HAP-1 (cell line): ENCODE measurements at places on chromosomes 5 and 9.

GRCh38 chr9:16386827-16387077, 483.7 kb downstream of the BNC2 start:
- no peak for DNase-seq

GRCh38 chr9:20187318-20187717, 398.5 kb upstream of the SLC24A2 start:
- DNase-seq: no peak

- no peak for DNase-seq
These were observed 109.4 kb upstream of the MVB12B start for GRCh38 chr9:126217250-126217653.

- peak; percentile 48 for DNase-seq
These were observed 113.3 kb upstream of the SHB start for GRCh38 chr9:38182321-38182720.

- DNase-seq: peak; percentile 28
These were observed 35.1 kb downstream of the ADRA1B start for GRCh38 chr5:159951387-159951786.

- peak; percentile 75 for DNase-seq
These were observed 138.4 kb downstream of the LHFPL2 start for GRCh38 chr5:78509884-78510769.

GRCh38 chr9:115106001-115106400, 12.0 kb downstream of the TNC start:
- DNase-seq: no peak

- DNase-seq: no peak
These were observed at the start of gene ZNF454 for GRCh38 chr5:178940569-178941360. ZNF454 (plus strand) TSS chr5:178941198; CDS start chr5:178942792, 1,594 bp downstream.

GRCh38 chr9:16987026-16987425, 116.6 kb upstream of the BNC2 start:
- DNase-seq: no peak

DNA sequence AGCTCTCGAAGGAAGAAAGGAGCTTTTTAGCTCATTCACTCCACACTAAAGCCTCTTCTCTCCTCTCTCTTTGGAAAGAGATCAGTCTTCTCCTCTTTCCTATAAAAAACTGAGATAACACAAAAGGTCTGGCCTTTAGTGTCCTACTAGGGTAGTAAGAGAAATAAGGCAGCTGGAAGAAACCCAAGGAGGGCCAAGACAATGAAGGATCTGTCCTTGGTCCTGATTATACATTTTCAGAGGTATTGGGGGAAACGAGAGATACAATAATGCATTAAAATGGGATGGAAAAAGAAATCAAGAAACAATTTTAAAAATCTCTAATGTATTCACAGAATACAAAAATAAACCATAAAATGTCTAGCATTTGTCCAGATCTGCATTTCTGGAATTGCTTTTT, 184.0 kb downstream of the SLF1 start:
- DNase-seq: no peak

DNA sequence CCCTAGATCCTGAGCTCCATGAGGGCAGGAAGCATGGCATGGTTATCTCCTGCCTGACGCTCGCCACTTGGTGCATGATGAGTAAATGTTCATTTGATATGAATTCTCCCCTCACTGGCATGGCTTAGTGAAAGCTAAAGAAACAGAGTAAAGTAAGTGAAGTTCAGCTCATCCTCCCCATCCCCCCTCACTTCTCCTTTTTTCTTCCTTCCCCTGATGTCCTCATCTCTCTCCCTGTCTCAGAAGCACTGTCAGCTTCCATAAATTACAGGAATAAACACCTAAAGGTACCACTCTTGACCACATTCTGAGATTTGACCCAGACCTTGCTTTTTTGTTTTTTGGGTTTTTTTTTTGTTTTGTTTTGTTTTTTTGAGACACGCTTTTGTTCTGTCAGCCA, 73.3 kb downstream of the SNX18 start:
- no peak for DNase-seq

- DNase-seq: no peak
These were observed 110.6 kb downstream of the HTR4 start for GRCh38 chr5:148543727-148544126.

DNA sequence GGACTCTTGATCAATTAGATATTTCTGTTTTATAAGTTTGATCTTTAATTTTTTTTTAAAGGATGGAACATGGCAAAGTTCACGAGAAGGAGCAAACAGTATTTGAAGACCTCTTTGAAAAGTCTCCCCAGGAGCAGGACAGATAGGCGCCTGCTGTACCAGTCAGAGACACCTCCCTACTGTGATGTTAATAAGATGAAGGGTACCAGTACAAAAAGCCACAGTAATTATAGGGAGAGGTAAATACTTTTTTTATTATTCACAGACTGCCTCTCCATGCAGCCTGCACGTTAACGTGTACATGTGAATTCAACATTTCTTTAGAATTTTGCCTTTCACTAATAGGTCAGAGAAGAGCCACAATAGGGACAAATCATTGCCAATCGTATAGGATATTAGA, 146.5 kb upstream of the CDH6 start:
- peak; percentile 72 for DNase-seq

DNA sequence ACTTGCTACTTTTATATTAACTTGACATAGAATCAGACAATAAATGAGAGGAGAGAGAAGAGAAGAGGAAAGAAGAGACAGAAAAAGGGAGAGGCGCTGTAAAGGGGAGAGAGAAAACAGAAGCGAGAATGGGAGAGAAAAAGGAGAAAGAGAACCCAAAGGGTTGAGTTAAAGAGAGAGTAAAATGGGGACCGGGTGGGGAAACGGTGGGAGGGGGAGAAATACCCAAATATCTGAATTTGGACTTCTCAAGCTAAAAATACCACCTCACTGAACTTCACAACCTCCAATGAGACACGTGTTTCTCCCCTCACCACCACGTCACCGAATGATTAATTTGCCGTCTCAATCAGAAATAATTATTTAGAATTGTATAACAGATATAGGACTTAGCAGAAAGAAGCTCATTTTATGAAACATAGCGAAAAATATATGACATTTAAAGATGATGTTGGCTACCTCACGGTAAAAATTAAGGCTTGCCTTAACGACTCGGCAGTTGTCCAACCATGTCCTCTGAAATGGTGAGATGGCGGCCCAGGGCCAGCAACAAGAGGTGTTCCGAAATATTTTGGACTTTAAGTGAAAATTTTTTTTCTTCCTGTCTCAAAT, 204.1 kb downstream of the MEF2C start:
- DNase-seq: no peak

DNA sequence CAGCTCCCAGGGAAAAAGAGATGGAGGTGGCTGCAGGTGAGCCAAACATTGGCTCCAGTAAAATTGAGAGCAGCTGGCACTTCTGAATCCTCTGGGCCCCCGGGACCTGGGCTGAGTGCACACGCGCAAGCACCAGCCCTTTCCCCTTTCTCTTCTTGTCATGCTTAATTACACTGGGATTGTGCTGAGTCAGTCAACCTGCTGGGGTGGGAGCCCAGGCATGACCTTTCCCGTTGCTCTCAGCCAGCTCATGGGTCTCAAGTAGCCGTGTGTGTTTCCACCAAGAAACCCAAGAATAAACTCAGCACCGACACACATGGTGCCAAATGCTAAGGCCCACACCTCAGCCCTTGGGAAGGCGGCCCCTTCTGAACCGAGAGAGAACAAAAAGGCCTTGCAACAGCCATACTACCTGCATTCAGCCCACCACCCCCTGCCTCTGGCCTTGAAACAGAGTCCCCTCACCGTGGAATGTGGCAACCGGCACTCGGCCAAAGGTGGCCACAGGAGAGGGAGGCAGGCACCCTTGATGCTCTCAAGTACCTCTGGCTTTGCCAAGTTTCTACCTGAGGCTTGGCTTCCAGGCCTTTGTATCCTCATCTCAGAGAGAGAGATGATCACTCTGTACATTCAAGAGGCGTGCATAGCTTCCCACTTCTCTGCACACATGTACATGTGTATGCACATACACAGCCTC, 28.1 kb downstream of the SLIT3 start:
- no peak for DNase-seq

DNA sequence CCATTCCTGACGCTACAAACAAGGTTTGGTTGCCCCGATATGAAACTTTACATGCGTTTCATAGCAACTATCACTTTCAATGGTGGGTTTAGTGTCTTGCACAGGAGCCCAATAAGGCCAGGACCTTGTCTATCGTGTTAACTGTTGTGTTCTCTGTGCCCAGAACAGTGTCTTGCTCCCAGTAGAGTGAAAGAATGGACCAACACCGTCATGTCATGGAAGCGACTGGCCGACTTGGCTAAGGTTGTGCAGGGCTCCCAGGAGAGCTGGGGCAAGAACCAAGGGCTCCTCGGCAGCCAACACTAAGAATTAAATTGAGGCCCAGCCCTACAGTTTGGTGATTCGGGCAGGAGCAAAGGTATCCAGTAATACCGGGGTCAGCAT, 498 bp upstream of the ARHGEF37 start:
- no peak for DNase-seq

GRCh38 chr5:11672385-11673085, 231.7 kb downstream of the CTNND2 start:
- no peak for DNase-seq

DNA sequence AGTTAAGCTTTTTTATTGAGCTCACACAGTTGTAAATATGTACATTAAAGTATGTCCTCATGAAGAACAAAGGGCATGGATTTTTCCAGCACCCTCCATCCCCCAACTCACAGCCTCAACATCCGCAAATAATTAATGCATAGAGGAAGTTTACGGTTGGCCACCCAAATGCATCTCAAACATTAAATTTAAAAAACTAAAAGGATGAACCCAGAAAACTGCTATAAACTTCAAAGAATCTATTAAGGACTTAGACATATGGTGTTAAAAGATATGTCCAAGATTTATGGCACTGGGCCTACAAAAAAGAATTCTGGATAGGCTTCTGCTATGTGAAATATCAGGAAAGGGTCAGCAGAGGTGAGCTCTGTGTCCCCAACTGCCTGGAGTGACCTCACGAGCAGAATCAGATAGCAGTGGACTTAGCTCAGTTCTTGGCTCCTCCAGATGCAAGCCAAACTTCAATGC, 54.0 kb upstream of the TNC start:
- no peak for DNase-seq

DNA sequence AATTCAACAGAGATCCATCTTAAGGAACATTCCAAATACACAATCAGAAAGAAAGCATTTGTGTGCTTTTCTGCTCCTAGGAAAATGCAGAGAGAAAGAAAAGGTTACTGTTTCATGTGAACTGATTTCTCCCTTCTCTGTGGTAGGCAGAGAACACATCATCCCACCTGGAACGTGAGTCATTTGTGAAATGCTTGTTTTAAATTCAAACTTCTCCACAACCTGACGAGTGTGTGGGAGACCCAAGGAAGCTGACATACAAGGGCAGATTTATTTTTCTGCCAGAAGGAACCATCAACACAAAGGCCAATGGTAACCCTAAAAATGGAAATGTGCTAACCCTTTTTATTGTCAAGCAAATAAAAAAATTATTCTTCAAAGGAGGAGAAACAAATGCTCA, 156.4 kb downstream of the EFNA5 start:
- DNase-seq: no peak

DNA sequence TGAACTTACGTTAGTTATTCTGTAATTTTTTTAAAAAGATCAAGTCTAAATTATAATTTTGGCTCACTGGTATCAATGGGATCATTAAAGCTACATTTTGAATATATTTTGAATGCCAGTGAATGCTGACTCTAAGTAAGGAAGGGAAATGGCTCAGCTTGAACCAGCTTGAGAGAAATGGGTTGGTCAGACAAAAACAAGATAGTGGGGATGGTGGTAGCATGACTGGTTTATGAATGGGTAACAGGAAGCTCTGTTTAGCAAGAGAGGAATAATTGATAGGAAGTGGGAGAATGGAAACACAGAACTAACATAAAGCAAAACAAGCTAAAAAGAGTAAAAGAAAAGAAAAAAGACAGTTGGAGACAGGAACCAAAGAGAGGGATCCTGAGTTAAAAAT, 220.2 kb downstream of the ADAMTS6 start:
- DNase-seq: no peak

DNA sequence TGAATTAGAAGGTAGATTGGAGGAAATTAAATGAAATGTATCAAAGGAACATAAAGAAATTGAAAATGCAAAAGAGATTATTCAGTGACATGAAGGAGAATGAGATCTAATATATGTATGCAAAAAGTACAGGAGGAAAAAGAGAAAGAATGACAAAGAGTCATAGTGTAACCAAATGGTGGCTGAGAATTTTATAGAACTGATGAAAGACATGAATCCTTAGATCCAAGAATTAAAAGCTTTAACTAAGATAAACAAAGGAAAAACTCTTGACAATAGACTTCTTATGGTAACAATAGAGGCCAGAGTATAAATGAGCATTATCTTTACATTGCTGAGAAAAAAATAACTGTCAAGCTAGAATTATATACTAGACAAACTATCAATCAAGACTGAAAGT, 505.4 kb upstream of the CD180 start:
- DNase-seq: no peak

GRCh38 chr5:41835645-41836044, 34.6 kb downstream of the OXCT1 start:
- no peak for DNase-seq

DNA sequence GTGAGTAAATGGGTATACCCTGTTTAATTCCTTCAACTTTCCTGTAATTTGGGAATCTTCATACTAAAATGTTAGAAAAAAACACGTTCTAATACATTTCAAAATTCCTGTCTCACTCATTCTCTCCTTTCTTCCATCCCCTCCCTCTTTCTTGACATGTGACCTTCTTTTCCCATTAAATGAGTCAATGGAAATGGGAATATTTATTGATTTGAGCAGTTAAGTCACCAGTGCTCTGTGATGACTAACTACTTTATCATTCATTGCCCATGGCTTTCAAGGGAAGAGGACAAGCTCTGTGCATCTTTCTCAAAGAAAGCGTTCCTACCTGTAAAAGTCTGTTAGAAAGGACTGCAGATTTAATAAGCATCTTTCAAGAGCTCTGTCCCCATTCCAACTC, 144.4 kb upstream of the MAP3K1 start:
- DNase-seq: no peak
